Osteocyte (in vitro differentiated cells): ENCODE measurements at places on chromosomes 4 and X. TPM values are rescaled to one million over a fixed set of nuclear protein-coding genes. Genes with fewer than 3 reads are reported as not detected.

The GAGE12J gene
- total RNA-seq = not detected in 2 replicates

The MFAP3L gene
- 2.1 and 2.5 TPM in 2 replicates for total RNA-seq

The PCDH10 gene
- 11.0 and 14.6 TPM in 2 replicates for total RNA-seq

The CYTL1 gene
- 82.4 and 86.8 TPM in 2 replicates for total RNA-seq

The RHOH gene
- total RNA-seq = not detected in 2 replicates

The TLR10 gene
- not detected in 2 replicates for total RNA-seq

The SHROOM2 gene
- 7.5 and 8.2 TPM in 2 replicates for total RNA-seq

The GABRE gene
- 0.71 and 1.4 TPM in 2 replicates for total RNA-seq

The MUC7 gene
- total RNA-seq = not detected in 2 replicates

DNA sequence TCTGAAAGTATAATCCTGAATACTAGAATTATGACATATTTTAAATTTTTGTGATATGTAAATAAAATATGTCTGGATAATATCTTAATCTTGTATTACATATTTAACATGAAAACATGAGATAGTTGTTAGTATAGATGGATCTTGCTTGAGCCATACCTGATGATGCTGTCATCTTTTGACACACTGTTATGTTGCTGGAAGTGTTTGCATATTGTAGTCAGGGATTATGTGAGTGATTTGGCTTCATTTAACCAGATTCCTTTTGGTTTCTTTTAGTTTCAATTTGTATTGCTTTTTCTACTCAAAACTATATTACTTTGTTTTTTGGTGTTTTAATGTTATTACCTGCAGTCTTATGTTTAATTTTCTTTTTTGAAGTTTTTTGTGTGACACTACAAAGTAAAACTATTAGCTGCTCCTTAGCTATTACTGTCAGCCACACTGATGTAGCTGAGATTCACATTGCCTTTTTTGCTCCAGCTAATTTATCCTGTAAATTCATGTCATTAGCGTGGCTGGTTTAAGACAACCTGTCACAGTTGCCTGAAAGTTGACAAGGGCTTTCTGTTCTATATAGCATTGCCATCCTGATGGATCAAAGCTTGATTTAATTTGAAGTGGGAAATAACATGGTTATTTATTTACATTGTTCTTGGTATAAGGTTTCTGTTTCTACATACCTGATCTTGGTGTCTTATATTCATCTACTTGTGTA lies 33.7 kb downstream of the METAP1 start:
- DNase-seq = no peak

DNA sequence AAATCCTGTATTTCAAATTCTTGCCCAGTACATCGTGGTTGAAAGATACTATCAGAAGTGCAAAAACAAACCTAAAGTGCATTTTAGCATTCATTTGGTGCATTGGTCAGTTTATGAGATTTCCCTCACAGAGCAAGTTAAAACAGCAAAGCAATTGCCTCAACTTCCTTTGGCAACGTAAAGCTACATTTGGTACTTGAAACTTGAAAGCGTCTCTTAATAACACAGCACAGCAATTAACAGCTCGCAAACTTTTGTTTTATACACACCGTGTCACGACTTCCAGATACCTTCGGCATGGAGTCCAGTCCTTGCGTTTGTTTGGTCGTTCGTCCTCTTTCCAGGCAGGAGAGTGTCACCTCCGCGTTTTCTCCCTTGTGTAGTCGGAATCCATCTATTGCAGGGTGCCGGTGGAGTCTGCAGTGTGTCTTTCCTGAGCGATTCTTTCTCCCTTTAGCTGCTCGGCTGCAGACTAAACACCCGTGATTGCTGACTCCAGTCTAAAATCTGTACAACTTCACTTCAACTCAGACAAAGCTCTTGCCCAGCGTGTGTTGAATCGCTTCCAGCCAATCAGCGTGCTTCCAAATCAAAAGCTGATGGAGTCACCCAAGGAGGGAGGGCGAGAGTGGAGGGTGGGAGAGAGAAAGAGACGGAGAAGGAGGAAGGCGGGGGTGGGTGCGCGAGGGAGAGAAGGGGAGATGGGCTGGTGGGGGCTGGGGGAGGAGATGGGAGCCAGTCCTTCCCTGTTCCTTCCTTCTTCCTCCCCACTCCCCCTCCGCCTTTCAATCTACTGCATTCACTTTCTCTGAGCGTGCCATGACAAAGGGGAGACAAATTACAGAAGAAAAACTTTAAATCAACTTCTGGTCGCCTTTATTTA lies at the start of gene PCDH18:
TSS of gene PCDH18 (minus strand) at position 509 of the 883 bp plus-strand sequence. CDS start at position 103, 406 bp downstream.
- DNase-seq = peak; percentile 95

DNA sequence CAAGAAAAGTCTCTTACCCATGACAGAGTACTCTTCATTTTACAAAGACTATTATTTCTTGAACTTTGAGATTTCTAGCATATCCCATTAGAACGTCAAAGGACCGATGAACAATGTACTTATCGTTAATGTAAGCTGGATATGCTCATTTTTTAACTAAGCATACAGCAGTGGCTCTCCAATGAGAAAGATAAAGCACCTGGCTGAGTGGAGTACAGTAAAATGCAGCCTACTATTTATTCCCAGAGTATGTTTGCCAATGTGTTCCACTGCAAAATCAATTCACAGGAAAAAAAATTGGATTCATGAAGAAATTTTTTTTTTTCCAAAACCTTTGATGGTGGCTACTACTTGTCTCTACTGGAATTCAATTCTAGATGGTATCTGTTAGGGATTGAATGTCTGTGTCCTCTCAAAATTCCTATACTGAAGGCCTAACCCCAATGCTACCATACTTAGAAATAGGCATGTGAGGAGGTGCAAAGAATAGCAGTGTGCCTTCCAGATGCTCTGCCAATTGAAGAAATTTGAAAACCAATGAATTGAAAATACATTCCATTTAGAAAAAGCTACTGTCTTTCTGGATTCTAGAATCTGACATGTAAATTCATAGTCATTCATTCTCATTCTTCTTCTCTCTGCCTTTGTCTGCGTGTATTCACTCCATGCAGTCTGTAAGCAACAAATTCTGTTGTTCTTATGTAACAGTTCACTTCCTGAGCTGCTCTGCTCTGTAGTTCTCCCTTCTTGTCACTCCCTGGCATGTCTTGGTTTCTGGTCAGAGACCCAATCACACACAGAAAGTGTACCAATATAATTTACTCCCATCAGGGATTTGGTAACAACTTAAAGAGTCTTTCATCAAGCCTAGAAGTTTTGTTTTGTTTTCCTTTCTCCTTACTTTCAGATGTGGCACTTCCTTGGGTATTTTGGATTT lies 61.4 kb downstream of the PAPSS1 start:
- DNase-seq = no peak

DNA sequence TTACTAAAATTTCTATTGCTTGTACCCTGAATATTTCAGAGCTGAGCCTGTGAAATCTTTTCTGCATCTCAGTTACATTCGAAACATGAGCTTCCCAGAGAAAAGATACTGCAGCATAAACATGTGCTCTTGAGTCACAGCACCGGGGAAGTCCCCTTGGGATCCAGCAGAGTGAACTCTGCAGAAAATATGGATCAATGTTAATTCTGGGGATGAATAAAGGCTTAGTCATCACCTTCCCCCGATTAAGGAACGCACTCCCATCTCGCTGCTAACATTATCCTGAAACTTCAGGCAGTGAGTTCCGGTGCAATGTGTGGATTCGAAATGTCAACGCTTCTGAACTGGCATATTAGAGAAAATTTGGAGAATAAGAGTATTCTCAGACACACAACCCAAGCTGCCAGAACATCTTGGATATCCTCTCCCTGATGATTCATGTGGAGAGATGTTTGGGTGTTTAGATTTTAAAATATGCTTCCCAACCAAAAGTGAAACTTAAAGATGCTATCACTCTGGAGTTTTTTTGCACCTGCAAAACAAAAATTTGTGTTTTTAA lies 90.8 kb downstream of the IRF2 start:
- DNase-seq = no peak

GRCh38 chr4:126986828-126987227 lies 645.9 kb upstream of the INTU start:
- DNase-seq = no peak

DNA sequence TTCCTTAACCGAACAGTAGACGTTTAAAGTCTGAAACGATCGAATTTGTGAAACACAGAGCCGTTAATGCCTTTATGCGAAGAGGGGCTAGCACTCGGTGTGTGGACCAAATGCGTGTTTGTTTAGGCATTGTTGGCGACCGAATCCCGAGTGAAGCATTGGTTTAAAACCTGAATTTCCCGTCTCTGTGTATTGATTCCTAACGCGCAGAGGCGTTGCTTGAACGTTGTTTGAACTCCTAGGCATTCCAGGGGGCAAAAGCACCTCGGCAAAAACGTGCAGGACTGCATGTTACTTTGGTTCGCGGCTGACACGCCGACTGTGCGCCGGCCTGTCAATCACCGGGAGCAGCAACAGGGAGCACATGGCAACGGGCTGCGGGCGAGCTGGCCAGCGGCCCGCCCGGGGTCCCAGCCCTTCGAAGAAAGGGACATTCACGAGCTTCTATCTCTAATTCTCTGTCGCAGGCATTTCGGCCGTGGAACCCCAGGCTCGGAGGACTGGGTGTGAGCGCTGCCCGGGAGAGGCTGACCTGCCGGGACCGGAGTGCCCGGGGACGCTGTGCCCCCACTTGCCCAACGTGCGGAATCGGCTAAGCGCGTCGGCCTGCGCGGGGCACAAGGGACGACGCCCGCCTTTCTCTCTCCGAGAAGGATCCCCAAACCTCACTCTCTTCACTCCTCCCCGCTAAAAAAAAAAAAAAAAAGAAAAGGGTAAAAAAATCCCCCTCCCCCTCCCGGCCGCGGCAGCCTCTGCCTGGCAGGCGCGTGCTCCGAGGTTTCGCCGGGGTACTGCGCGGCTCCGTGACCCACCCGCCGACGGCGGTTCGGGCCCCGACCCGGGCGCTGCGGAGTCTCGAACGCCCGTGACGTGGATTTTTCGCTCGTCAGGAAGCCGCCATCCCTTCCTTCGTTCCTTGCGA lies 810 bp downstream of the SPRY1 start:
- no peak for DNase-seq

DNA sequence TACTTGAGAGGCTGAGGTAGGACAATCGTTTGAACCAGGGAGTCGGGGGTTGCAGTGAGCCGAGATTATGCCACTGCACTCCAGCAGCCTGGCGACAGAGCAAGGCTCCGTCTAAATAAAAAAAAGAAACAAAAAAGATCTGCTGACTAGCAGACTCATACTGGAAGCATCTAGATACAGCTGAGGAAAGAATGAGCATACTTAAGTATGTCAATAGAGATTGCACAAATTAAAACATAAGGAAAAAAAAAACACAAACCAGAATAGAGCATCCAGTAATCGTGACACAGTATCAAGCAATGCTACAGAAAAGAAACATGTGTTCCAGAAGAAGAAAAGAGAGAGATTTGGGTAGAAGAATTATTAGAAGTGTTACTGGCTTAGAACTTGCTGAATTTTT lies 105.5 kb upstream of the SPOCK3 start:
- no peak for DNase-seq

DNA sequence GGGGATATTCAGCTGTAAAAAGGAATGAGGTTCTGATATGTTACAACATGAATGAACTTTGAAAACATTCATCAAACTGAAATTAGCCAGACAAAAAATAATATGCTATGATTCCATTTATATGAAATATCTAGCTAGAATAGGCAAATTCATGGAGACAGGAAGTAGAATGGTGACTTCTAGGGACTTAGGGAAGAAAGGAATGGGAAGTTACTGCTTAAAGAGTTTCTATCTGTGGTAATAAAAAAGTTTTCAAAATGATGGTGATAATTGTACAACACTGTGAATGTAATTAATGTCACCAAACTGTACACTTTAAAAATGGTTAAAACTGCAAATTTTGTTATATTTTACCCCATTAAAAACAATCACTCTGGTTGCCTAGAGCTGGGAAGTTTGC lies 30.2 kb downstream of the SMIM14 start:
- no peak for DNase-seq

DNA sequence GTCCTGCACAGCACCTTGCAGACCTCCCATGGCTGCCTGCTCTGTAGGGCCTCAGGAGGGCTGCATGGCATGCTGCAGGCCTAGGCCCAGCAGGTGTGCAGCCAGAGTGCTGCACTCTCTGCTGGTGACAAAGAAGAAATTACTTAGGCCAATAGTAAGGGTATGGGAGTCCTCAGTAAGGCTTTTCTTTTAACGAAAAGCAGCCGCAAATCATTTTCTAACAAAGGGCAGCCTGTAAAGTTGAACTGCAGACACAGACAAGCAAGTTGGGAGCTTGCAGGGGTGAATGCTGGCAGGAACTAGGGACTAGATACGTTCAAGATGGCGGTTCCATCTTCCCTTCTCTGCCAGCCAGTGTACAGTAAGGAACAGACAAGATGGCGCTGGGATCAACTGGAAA lies 22.4 kb upstream of the UBA6 start:
- DNase-seq = no peak

DNA sequence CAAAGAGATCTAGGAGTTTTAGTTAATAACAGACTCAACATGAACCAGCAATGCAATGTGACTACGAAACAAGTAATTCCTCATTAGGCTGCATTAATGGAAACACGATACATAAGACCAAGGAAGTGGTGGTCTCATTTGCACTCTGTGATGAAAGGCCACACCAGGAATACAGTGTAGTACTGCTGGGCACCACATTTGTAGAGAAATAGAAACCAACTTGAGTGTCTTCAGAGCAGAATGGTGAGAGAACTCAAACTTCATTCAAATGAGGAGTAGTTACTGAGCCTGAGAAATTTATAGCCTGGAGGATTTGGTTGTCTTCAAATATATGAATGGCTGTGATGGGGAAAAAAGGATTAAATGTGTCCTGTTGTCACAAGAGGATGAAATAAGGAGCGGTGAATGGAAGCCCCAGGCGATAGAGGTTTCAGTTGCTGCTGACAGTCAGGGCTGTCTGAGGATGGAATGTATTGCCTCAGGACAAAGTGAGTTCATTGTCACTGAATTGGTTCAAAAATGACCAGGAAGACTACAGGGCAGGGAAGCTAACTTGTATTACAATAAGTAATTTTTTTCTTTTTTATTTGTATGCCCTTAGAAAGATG lies 50.9 kb downstream of the NFKB1 start:
- DNase-seq = no peak

DNA sequence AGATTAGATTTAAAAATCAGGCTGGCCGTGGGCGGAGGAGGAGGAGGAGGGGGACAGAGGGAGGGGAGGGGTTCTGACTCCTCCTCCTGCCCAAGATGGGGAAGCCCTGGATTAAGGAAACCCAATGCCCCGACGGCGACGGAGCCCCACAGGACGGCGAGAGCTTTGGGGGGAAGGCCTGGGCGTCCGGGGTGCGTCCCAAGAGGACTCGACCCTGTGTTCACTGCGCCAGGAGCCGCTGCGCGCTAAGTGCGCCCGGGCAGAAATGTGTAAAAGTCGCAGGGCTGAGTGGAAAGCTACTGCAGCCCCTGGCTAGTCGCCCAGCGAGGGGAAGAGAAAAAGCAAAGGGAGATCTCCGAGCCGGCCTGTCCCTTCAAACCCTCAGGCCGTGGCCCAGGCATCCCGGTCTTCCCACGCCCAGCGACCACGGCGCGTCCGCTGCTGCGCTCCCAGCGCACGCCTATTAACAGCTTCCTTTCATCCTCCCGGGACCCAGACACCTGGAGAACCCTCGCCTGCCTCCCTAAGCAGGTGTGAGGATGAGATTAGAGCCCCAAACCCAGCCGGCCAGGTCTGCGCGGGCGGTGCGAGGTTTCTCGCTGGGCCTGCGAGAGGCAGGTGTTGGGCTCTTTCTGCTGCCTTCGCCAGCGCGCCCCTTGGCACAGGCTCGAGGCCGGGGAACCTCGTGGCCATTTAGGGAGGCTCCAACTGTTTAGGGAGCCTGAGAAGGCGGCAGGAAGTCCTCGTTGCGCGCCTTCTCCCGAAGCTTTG lies 1.4 kb upstream of the RPS6KA3 start:
- DNase-seq = no peak

- DNase-seq = peak; percentile 25
These were observed 115.0 kb downstream of the TRIML1 start for GRCh38 chr4:188254211-188254610.

GRCh38 chrX:9644335-9644734 lies 121.3 kb downstream of the GPR143 start:
- no peak for DNase-seq
